ENCODE measurements at places on chromosomes 4 and X. TPM values are rescaled to one million over a fixed set of nuclear protein-coding genes. Genes with fewer than 3 reads are reported as not detected.

The PGAM4 gene
- 0.10 TPM for polyA plus RNA-seq

The PPP2R2C gene
- polyA plus RNA-seq: 0.10 TPM

The CENPVL2 gene
- not detected for polyA plus RNA-seq

The TMSB15A gene
- polyA plus RNA-seq: 0.30 TPM

The GBA3 gene
- polyA plus RNA-seq: 0.02 TPM

The ANK2 gene
- polyA plus RNA-seq: 0.13 TPM

The SEC31A gene
- 84.2 TPM for polyA plus RNA-seq

The ELF2 gene
- polyA plus RNA-seq: 5.8 TPM

The ENPEP gene
- polyA plus RNA-seq: 0.01 TPM

The TMPRSS11A gene
- polyA plus RNA-seq: not detected

The PRRG3 gene
- polyA plus RNA-seq: not detected

The MPP1 gene
- 7.5 TPM for polyA plus RNA-seq

The CYBB gene
- not detected for polyA plus RNA-seq

The GLRA3 gene
- not detected for polyA plus RNA-seq

The TRAM1L1 gene
- 0.74 TPM for polyA plus RNA-seq

The SSX4B gene
- polyA plus RNA-seq: not detected
